Thoracic aorta (tissue), 2 donors: ENCODE measurements at places on chromosomes 2 and 18.

DNA sequence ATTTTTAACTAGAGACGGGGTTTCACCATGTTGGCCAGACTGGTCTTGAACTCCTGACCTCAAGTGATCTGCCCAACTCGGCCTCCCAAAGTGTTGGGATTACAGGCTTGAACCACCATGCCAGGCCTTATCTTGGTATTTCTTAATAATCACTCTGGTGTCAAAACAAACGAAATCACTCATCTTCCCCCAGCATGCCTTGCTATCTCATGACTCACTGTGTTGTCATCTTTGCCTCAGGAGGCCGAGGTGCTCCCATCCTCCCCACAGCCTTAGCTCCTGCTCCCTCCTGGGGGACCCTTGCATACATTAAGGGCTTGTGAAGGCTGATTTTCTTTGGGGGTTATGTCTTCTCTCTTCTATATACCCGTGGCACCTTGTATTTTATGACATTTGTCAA lies 250.1 kb upstream of the DPP10 start:
- no peak for DNase-seq

DNA sequence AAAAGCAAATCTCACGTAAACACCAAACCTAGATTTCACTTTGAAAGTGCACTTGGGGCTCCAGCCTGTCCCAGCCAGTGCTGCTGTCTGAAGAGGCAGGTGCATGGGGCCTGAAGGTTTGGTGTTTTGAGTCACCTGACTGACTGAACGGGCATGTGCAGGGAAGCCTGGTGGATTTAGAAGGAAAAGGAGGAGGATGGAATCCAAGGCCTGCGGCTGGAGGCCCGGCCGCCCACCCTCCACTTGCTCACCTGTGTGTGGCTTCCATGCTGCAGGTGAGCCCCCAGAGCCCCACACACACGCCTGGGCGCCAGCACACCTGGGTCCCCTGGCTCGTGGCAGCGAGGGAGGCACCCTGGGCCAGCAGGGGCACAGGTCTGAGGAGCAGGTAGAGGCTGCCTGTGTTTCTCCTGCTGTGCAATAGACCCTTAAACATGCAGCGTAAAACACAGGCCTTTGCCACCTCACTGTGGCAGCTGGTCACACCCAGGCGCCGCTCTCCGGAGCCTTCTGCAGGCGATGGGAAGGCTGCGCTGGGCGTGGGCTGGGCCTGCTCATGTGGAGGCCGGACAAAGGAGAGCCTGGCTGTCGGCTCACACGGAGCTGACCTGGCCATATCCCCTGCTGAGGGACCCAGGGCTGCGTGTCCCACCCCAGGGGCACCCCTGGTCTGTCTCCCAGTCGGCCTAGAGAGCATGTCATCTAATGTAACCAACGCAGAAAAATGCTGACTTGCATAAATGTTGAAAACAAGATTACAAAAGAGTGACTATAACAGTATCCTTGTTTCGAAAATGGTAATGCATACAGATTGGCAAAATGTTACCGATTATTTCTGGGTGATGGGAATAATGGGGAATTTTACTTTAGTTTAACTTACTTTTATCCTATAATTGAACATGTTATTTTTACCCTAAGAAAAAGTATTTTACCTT lies 71.3 kb downstream of the TMEM18 start:
- no peak for DNase-seq

GRCh38 chr2:148540022-148540421 lies 104.5 kb upstream of the EPC2 start:
- no peak for DNase-seq

DNA sequence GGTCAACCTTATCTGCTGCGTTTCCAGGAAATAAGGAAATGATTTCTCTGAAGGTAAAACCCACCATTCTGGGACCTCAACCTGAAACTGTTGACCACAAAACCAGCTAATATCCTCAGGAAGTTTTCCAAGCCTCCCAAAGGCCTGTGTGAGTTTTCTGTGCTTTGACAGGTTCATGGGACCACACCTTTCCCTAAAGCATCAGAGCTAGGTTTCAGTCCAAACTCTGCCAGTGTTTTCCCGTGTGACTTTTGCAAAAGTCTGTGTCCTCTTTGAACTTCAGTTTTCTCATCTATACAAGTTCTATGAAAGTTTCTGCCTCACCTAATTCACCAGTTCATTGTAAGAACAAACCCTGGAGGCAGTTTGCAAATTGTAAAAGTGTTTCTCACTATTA lies 39.8 kb downstream of the VSNL1 start:
- no peak for DNase-seq

GRCh38 chr2:30282721-30283120 lies 51.4 kb downstream of the LBH start:
- no peak for DNase-seq

GRCh38 chr2:200494048-200494447 lies 15.8 kb downstream of the KCTD18 start:
- no peak for DNase-seq

DNA sequence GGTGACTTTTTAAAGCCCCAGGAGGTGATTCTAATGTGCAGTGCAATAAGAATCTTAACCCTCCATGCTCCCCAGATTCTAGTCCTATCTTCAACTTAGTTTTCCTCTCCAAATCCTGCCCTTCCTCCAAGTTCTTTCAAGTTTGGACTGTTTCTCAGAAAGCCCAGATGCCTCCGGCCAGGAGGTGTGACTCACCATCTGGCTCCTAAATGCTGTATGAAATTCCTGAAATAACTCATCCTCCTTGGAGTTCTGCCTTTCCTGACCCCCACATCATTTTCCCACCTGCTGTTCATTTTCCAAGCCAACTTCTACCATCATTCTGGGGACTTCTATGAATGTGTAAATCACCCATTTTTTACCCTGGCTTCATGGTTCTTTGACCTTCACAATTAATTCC lies 118.2 kb upstream of the NOL4 start:
- DNase-seq: no peak

GRCh38 chr2:28336982-28337627 lies 55.6 kb upstream of the FOSL2 start:
- DNase-seq: no peak
